Omental fat pad (tissue), 4 donors: ENCODE measurements at places on chromosomes 16 and 17.

DNA sequence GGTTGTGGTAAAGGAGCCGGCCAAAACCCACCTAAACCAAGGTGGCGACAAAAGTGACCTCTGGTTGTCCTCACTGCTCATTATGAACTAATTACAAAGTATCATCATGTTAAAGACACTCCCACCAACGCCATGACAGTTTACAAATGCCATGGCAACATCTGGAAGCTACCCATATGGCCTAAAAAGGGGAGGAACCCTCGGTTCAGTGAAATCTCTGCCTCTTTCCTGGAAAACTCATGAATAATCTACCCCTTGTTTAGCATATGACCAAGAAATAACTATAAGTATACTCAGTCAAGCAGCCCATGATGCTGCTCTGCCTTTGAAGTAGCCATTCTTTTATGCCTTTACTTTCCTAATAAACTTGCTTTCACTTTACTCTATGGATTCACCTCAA lies 72.2 kb downstream of the CYLD start:
- no peak for DNase-seq

GRCh38 chr16:70656712-70657263 lies 10.4 kb downstream of the IL34 start:
- no peak for DNase-seq

GRCh38 chr16:15881794-15882379 lies 6.5 kb downstream of the CEP20 start:
- no peak for DNase-seq

DNA sequence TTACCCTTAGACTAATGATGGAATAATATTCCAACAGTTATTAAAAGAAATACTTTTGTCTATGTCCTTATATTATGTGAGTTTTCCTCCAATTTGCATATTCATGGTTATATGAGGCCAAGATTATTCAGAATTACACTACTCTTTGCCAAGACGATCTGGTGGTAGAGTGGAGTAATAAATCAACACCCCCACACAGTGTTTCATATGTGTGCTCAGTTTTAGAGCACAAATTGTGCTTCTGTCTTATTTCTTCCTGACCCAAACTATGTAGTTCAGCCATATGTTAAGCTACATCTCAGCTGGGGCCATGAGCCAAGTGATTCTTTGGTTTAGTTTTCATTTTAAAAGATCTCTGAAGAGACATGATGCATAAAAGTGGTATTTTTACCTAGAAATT lies 26.9 kb upstream of the PPM1E start:
- no peak for DNase-seq

- no peak for DNase-seq
Observed at GRCh38 chr16:11140466-11140865, 115.5 kb downstream of the SOCS1 start.

DNA sequence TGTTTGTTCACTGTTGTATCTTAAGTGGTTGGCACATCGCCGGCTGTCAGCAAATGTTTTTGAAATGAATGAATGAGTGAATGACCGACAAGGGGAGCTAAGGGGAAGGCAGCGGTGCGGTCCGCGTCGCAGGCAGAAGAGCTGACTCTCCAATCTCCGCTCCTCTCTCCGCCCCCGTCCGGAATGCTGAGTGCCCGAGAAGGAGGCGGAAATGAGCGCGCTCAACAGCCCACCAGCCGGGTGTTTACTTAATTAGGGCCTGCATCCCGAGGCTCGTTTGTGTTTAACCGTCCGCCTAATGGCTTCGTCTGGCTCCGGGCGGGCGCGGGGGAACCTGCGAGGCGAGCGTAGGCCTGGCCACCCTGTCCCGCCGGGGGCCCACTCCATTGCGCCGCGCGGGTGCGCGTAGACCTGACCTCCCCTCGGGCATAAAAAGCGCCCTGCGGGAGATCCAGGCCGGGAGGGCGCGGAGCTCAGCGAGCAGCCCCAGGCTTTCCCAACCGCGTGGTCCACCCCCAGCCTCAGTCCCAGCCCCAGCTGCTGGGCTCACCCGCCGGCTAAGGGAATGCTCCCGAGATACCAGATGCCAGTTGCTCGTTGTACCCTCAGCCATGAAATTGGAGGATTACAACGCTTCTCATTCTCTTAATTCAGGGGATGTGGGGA lies 2.5 kb upstream of the CDH3 start:
- no peak for DNase-seq

DNA sequence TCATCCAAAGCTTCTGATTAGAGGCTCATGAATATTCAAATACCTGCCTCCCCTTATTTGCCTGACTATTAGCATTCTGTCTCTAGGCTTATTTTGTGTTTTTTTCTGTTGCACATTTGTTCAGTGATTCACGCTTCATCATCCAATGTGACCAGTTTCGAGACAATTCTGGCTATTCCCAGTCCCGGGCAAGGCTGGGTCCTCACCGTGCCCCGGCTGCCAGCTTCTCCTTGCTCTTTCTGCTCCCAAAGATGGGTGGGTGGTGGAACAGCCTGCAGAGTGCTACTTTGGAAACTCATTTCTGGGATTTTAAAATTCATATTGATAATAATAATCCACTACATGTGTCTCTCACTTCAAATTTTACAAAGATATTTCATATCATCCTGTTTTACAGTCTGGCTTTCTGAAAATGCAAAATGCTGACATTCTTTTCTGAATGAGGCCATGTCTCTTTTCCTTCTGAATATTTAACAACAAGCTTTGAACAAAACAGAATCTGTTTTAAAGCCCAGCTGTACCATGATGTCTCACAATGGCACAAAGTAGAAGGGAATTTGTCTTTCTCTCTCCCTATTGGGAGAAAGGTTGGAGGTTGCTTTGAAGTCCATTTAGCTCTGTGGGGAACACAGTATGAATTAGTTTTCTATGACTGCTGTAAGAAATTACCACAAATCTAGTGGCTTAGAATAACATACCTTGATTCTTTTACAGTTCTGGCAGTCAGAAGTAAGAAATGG lies 116.9 kb upstream of the CDH13 start:
- DNase-seq, result no peak

- DNase-seq, result no peak
Observed at GRCh38 chr16:69654280-69654931, 72.0 kb downstream of the NQO1 start.

DNA sequence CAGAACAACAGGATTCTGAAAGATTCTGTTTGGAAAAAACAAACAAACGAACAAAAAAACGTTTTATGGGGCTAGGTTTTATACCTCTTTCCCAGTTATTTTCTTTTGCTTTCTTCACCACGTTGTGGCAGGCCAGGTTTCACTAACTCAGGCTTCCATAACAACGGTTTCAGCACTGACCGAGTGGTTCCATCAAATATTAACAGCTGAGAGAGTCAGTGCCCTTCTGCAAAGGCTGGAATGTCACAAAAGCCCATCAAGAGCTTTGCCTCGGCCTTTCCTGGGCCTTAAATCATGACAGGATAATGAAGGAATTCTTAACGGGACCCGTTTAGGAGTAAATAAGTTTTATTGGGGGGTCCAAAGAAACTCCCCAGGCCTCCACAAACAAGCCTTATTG lies 34.2 kb downstream of the MPHOSPH6 start:
- no peak for DNase-seq

DNA sequence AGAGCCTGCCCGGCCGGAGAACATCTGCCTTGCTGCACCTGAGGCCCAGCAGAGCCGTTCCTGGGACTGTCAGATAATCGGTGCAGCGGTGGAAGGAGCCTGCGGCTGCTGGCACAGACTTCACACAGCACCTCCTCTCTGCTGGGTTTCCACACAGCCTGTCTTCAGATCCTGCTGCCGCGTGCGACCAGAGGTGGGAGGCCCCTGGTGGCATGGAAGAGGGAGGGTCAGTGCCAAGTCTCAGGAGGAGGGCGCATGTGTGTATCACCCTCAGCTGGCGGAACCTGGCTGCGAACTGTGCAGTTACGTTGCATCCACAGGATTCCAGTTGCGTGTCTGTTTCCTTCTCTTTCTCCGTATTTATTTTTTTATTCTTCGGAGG lies 3.3 kb downstream of the CDK5R1 start:
- no peak for DNase-seq

DNA sequence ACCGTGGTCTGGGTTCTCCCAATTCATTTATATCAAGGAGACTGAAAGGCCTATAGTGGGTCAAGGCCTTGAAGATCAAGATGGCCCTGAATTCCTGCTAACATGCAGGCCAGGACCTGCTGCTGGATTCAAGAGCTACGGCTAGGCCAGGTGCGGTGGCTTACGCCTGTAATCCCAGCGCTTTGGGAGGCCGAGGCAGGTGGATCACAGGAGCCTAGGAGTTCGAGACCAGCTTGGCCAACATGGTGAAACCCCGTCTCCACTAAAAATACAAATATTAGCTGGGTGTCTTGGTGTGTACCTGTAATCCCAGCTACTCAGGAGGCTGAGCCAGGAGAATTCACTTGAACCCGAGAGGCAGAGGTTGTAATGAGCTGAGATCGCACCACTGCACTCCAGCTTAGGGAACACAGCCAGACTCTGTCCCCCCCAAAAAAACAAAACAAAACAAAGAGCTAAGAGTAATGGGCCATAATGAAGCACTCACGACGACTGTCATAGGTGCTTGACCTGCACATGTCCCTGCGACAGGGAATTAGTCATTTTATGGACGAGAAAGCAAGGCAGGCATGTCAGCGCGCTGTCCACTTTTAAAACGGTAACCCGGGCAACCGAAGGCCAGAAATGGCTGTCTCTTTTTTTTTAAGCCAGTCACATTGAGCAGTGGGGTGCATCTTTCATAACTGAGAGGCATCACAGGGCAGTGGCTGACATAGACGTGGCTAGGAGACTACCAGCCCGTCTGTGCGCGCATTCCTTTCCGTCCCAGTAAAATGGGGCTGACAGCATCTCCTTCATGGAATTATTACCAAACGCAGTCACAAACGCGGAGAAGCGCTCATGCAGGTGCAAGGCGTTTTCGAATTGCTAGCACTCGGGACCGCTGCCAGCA lies 1.0 kb upstream of the FBRS start:
- DNase-seq, result no peak

GRCh38 chr17:48513097-48513496 lies 17.7 kb downstream of the HOXB1 start:
- no peak for DNase-seq

DNA sequence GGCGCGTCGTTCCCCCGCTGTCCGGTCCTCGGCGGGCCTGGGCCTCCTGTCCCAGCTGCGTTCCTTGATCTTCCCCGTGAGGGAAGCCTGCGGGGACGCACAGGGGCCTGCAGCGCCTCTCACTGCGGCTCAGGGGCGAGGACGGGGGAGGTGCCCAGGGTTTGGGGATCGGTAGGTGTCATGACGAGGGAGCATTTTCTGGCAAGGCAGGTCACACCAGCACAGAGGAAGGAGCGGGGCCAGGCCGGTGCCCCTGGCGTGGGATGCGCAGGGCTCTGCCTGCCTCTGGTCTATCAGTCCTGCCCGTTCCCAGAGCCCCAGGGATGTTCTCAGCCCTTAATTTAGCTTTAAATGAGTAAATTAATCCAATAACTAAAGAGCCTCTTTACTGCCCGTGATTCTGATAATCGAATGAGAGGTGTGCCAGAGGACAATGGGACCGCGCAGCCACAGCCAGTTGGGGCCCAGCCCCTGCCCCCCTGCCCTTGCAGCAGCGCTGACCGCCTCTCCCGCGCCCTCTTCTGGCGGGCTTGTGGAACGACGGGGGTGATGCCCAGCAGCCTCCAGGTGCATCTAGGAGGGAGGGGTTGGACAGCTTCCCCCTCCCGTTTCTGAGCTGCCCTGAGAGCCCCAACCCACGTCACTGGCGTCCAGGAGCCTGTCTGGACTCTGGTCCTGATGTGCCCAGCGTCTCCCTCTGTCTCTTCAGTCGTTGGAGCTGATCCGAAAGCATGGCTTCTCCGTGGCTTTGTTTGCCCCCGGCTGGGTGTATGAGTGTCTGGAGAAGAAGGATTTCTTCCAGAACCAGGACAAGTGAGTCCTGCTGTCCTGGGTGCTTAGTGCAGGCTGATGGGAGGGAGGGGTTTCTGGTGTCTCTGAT lies 7.9 kb downstream of the ENGASE start:
- no peak for DNase-seq

GRCh38 chr16:26877421-26877820 lies 189.3 kb upstream of the C16orf82 start:
- DNase-seq, result no peak

GRCh38 chr16:77897129-77897437 lies 108.7 kb downstream of the VAT1L start:
- DNase-seq, result no peak

DNA sequence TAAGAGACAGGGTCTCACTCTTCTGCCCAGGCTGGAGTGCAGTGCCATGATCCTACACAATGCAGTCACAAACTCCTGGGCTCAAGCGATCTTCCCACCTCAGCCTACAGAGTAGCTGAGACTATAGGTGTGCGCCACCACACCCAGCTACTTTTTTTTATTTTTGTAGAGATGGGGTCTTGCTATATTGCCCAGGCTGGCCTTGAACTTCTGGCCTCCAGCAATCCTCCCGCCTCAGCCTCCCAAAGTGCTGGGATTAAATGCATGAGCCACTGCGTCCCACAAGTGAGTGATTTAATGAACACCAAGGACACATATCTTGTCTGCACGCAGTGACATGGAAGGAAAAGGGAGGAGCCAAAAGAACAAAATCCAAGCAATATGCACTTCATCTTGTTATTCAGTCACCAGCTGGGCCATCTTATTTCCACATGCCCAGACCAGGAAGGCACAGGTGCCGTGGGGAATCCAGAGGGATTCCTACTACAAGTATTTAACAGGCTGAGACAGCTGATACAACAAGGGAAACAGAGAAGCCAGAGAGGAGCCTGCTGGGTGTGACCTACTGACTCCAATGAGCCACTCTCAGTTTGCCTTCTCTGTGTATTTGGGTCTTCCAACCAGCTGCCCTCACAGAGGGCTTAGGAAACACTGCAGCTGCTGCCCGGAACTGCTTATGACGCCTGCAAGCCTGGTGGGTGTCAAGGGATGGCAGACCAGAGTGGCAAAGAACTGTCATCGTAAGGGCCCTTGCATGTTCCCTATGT lies 17.0 kb downstream of the LSM12 start:
- no peak for DNase-seq

DNA sequence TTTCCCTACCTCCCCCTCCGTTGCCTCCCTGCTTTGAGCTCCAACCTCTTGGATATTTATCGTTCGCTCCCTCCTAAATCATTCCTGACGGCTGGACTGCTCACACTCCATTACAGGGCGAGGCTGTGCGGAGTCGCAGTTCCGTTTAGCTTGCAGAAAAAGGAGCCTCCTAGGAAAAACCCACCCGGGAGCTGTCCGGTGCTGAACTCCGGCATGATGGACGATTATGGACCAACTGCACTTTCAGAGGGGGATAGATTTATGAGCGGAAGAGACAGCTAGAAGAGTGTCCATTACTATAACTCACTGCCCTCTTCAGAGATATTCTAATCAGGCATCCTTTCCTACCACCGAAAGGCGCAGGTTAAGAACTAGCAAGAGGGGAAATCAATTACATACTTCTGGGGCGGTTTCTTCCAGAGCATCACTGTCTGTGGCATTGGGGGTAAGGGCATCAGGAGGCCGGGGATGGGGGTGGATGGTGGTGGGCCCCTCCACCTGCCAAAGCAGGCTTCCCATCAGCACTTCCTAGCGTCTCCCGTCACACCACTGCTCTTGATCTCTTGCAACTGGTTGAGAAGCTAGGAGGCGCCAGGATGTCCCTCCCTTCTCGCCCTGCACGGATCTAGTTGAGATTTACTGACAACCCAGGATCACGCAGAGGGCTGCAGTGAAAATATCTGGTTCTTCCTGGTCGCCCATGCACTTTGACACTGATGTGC lies 251.2 kb downstream of the ENGASE start:
- no peak for DNase-seq
